ENCODE measurements at places on chromosomes 1 and 21.

GRCh38 chr1:53317646-53318539, 10.0 kb downstream of the LRP8 start:
- no peak for DNase-seq

DNA sequence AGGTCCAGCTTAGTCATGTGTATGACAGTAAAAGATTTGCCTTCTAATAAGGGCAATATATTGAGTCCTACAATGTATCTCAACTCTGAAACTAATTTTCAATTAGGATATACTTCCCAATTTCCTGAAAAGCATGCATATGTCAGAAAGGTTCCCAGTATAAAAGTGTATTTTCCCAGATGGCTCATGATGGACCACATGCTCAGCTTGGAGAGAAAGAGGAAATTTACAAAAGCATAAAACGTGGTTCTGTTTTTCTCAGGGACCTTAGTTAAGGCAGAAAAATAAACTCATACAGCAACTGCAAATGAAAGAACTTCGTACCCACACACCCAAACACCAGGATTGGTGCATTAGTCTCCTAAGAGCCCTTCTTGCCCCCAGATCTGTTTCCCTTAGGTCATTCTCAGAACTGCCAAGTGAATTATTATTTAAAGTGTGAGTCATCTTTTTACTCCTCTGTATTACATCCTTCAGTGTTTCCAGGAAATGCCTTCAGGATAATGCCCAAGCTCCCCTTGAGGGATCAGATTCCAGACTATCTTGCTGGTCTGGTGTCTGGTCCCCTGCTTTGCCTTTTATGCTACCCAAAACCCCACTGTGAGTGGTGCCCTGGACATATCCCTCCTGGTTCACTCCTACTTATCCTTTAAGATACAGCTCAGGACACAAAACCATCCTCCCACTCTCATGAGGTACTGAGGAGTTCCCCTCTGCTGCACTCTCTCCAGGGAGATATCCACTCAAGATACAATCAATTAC, 57.4 kb downstream of the SSX2IP start:
- no peak for DNase-seq

DNA sequence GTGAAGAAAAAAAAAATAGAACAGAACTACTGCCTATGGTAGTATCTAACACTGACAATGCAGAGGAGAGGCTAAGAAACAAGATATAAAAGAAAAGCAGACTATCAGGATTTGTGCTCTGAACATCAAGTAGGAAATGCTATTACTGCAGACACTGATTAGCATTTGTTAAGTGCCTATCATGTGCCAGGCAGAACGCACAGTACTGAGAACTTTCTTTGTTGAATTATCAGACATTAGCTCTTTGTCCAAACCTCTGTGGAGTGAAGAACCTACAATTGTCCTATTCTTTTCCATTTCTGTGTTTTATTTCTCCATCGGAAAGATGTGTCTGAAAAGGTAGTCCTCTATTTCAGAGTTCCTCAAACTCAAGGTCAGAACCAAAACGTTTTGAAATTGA, 30.5 kb upstream of the DISP1 start:
- no peak for DNase-seq

GRCh38 chr1:32816676-32817158, 441 bp downstream of the YARS1 start:
- no peak for DNase-seq

GRCh38 chr1:183842795-183843144, 37.9 kb downstream of the RGL1 start:
- DNase-seq, result no peak

DNA sequence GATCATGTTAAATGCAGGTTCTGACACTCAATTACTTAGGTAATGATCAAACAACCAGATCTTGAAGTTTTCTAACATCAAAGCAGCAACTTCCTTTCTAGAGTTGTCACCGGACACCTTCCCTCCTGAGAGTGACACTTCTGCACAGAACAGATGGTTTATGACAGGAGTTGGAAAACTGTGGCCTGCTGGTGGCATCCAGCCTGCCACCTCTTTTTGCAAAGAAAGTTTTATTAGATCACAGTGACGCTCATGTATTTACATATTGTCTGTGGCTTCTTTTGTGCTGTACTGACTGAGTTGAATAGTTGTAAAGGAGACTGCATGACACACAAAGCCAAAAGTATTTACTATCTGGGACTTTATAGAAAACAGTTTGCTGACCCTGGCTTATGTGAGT, 28.3 kb downstream of the DDR2 start:
- DNase-seq, result no peak

GRCh38 chr1:186828611-186829454, at the start of gene PLA2G4A:
PLA2G4A (plus strand) TSS chr1:186828949; CDS start chr1:186854355, 25,406 bp downstream.
- DNase-seq, result peak; percentile 5

GRCh38 chr21:14569868-14570267, 23.8 kb upstream of the SAMSN1 start:
- DNase-seq, result no peak

Data from stimulated activated naive CD8-positive, alpha-beta T cell treated with anti-CD3 and anti-CD28 coated beads, Interleukin-15, Interleukin-2, amounts not matched to agents 100 U/mL and 50 U/mL, for 24 hours (primary cell).